ENCODE measurements at places on chromosomes 3 and 15.

- no peak for DNase-seq
- peak overlapping the region; percentile 98 for H3K4me3 ChIP-seq
- H3K36me3 ChIP-seq, result peaks cover 9% of the 10 kb centered on the region
- H3K27ac ChIP-seq, result peak overlapping the region; percentile 99
Observed at GRCh38 chr3:129181819-129182218, 1.9 kb downstream of the CNBP start.

DNA sequence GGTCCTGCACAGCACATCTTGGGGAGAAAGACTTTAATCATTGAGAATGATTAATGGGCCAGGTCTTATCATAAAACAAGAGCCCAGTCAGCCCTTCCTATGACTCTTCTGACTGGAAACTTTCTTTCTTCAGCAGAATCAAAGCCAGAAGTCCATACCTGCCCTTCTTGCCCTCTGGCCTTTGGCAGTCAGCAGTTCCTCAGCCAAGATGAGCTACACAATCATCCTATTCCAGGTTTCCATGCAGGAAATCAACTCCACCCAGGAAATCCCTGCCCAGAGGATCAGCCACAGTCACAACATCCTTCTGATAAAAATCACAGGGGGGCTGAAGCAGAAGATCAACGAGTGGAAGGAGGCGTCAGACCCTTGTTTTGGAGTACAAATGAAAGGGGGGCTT is 26.9 kb downstream of the ZNF589 start:
- no peak overlapping the region for H3K4me3 ChIP-seq
- peaks cover 18% of the 10 kb centered on the region for H3K4me1 ChIP-seq
- H3K27me3 ChIP-seq, result no peaks in the 10 kb centered on the region
- DNase-seq, result no peak

DNA sequence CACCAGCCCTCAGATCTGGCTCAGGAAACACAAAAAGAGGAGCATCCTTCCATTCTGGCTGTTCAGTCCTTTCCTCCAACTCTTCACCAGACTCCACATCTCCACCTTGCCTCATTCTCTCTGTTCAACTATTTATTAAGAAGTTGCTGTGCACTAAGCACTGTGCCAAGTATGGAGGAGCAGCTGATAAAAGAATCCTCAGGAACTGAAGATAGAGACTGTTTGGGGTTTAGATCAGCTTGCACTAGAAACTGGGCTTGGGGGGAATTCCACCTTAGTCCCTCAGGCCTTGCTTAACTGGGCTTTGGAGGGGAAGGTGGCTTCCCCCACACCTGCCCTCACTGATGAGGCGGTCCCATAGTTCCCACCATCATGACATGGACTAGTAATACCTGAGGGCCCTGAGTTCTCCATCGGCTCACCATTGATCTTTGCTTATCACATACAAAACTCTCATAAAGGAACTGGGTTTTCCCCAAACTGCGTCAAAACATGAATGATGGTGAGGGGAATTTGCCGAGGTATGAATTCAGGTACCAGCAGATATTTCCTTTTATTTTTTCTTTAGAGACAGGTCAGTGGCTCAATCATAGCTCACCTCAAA is 1.7 kb upstream of the CCR8 start:
- no peak overlapping the region for H3K4me3 ChIP-seq
- DNase-seq, result peak; percentile 31
- H3K36me3 ChIP-seq, result no peaks in the 10 kb centered on the region
- no peaks in the 10 kb centered on the region for H3K27me3 ChIP-seq
- peak overlapping the region; percentile 55 for H3K27ac ChIP-seq

- no peak overlapping the region for H3K27ac ChIP-seq
- no peaks in the 10 kb centered on the region for H3K4me1 ChIP-seq
- DNase-seq, result no peak
Observed at GRCh38 chr3:166123576-166123975, 286.4 kb upstream of the BCHE start.
